Activated CD8-positive, alpha-beta memory T cell treated with anti-CD3 and anti-CD28 coated beads, Interleukin-2, amount 50 U/mL, for 4 hours (primary cell): ENCODE measurements at places on chromosomes 2 and 18.

- no peak for DNase-seq
These were observed 64.3 kb upstream of the FZD7 start for GRCh38 chr2:201969241-201969937.

DNA sequence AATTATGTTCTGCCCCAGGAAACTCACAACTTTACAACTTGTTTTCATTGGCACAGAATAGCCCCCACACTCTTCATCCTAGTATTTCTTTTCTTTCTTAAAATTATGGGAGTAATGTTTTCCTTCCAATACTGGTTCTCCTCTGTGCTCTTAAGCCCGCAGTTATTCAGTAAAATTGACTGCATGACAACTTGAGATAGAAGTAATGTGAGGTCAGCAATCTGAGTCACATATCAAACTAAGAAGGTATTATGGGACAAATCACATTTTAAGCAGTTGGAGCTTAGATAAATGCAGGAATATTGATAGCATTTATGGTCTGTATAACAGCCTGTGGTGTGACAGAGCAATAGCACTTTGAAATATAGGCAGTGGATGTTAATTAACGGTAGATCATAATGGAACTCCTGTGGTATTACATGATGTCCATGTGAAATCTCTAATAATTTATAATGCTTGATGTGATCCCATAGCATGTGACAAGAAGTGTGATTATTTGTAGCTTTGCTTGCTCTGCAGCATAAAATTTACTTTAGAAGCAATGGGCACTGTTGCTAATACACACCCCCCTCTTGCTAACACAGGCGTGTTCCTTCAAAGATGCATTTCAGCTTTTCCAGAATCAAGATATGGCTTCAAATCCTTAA lies 351.4 kb upstream of the CDH20 start:
- no peak for DNase-seq

- no peak for DNase-seq
These were observed 10.5 kb downstream of the GLI2 start for GRCh38 chr2:120746144-120746543.

DNA sequence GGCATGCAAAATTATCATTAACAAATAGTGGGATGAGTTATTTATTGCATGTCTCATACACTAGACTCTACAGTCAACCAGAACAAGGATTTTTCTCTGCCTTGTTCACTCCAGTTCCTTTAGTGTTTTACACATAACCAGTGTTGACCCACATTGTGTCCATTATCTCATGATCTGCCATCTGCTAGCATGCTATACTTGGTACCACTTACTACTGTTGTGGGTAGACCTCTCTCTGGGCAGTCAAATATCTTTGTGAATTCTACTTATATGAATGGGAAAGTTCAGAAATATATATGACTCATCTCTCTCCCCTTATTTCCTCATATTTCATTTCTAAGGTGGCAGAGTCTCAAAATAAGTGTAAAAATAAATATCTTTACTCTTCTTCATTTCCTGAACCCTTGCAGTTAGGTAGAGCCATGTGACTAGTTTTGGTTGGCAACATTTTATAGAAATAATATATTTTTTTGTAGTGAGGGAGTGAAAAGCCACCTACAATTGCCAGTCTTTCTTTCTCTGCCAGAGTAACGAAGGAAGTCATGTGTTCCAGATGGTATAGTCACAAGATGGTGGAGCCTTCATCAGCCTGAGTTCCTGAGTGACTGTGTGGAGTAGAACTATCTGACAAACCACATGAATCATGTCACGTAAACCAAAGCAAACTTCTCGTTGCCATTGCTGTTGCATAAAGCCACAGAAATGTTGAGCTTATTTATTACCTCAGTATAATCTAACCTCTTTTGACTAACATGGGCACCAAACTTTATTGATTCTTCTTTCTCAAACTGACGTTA lies 704.0 kb downstream of the RNF144A start:
- no peak for DNase-seq

GRCh38 chr2:171491292-171491691 lies 31.0 kb upstream of the CYBRD1 start:
- no peak for DNase-seq

DNA sequence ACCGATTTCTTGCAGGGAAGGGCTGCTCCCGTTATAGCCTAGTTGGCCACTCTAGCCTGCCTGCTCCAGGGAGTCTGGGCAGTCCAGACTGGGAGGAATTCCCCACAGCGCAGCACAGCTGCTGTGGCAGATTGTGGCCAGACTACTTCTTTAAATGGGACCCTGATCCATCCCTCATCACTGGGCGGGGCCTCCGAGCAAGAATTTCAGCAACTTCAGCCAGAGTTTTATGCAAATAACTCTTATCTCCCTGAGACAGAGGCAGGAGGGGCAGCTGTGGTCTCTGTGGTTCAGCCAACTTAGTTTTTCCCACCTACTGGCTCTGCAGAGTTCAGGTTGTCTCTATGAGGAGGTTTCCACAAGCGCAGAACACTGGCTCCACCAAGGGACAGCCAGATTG lies 1583.2 kb downstream of the SUCLG1 start:
- no peak for DNase-seq

GRCh38 chr2:108418416-108418815 lies 30.6 kb upstream of the GCC2 start:
- no peak for DNase-seq

DNA sequence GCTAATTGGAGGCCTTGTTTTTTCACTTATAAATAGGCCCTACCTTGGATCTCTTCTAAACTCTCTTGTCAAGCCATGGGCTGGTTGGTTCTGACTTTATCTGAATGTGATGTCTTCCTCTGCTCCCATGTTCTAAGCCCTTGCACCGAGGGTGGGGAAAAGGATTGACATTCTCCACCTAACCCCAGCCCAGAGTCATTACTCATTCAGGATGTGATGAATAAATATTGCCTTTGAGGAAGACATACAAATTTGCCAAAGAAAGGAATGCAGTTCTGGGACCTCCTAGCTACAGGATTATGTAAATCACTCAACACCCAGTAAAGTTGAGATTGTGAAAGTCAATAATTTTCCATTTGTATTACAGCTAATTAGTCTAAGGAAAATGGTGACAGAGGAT lies 142.1 kb upstream of the LYPD6 start:
- no peak for DNase-seq

DNA sequence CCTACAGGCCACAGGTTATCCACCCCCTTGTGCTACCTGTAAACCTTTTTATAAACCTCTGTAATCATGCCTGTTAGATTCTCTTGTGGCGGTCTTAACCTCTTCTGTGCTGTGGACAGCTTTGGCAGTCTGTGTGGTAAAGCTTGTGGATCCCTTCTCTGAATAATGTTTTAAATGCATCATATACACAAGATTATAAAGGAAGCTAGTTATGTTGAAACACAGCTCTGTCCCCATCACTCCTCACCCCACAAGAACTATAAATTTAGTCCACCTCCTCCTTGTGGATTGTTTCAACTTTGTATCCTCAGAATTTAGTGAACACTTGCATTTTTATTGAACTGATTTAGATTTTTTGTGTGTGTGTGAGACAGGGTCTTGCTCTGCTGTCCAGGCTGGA lies 107.7 kb downstream of the ICA1L start:
- DNase-seq, result no peak

- DNase-seq, result no peak
These were observed 140.2 kb downstream of the XIRP2 start for GRCh38 chr2:167028503-167028902.

DNA sequence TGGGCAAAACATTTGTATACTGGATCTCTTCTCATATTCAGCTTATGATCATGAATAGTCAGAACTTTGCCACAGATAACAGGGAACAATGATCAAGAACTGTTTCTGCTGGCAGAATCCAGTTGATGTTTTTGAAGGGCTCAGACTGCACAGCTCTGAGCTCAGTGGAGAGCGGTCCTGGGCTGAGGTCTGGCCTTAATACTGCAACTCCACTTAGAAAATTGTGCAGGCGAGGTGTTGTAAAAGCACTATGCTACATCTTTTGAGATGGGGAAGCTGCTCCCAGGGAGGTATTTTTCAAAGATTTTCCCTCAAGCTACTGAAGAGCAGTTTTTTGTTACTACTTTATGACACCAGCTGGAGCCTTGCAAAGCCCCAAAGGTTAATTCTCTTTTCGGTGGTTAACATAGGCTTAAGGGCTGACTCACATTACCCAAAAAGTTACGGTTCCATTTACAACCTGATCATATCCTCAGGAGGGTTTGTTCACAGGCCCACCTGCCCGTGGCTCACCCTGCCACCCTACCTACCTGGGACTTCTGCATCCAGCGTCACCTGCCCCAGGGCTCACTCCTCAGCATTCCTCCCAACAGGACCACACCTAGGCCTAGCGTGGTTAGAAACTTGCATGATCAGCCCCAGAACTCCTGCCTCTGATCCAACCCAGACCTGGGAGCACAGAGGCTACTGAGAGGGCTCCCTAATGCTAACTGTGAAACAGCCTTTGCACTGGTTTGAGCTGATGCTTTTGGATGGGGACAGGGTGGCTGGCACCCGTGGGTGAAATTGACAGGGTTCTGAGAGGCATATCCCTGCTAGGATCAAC lies 114.4 kb downstream of the NCK2 start:
- DNase-seq, result peak; percentile 49

GRCh38 chr2:210170196-210170445 lies 1.1 kb downstream of the KANSL1L start:
- no peak for DNase-seq

GRCh38 chr2:25790074-25790790 lies 88.1 kb downstream of the ASXL2 start:
- DNase-seq, result no peak

GRCh38 chr2:38095996-38096861 lies 20.3 kb upstream of the CYP1B1 start:
- DNase-seq, result no peak

- no peak for DNase-seq
These were observed 652.1 kb upstream of the ZNF804A start for GRCh38 chr2:183946193-183946592.

- DNase-seq, result no peak
These were observed 1845.6 kb upstream of the PIK3C3 start for GRCh38 chr18:40109252-40110049.

GRCh38 chr18:7856733-7857132 lies 289.6 kb downstream of the PTPRM start:
- no peak for DNase-seq

- DNase-seq, result no peak
These were observed 266.8 kb downstream of the CELF4 start for GRCh38 chr18:37298816-37299215.

- DNase-seq, result no peak
These were observed 132.2 kb downstream of the ANTXR1 start for GRCh38 chr2:69145204-69145603.

- no peak for DNase-seq
These were observed 78.7 kb upstream of the PNPT1 start for GRCh38 chr2:55772109-55772980.

DNA sequence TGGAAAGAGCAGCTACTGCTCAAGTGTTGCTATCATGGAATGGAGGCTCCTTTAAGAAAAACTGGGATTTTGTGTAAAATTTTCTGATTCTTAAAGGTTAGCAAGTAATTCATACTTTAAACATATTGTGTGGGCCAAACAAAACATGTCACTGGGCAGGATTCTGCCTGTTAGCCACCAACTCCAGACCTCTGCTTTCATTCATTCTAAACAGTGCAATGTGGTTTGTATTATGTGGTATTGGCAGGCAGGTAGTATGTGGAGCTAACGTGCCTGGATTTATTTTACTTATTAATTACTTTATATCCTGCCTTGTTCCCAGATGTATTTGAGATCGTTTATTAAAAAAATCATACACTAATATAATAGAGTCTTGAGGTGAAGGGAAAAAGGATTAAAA lies 1521.3 kb upstream of the ACVR2A start:
- no peak for DNase-seq

DNA sequence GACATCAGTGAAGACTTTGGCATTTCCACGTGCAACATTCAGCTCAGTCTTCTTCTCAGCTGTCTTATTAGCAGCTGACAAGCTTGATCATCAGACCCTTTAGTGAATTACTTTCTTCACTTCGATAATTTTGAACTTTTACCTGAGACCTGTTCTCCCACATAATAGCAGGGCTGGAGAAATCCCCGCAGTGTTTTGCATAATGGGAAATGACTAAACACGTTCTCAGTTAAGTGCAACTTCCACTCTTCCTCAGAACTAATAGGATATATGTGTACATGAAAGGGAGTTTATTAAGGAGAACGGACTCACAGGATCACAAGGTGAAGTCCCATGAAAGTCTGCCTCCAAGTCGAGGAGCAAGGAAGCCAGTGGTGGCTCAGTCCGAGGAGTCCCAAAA lies 28.8 kb upstream of the MBP start:
- DNase-seq, result no peak

DNA sequence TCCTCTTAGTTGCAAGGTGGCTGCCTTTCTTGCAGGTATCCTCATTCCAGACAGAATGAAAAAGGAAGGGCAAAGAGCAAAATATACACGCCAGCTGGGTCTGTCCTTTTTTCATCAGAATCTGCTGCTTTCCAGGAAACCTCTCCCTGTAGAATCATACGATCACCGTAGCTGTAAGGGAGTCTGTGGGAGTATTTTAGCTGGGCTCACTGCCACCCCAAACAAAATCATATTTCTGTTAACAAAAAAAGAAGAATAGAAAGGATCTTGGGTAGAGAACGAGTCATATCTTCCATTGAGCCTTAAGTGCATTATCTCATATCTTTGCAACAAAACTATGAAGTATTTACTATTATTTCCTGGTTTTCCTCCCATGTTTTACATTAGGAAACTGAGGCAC lies 15.0 kb upstream of the TANC1 start:
- no peak for DNase-seq

DNA sequence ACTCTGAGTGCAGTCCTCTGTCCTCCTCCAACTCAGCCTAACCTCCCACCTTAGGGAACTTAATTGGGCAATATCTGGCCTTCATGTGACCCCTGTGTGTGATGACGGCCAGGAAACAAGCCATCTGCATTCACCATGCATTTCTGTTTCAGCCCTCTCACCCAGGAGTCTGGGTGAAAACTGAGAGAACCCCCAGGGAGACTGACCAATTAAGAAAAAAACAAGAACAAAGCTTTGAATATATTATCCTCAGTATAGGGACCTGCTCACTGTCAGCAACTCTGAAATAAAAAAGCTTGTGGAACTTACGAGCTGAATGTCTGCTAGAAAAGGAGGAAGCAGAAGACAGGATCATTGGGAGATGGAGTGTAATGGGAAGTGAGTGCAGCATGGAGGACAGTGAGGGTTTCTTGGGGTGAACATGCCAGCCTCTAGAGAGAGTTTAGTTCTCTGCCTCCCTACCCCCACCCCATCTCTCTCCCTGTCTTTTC lies 9.5 kb downstream of the MAPRE2 start:
- no peak for DNase-seq

GRCh38 chr2:72145289-72145657 lies 2.4 kb downstream of the CYP26B1 start:
- DNase-seq, result peak; percentile 12

GRCh38 chr2:70305531-70305930 lies 3.7 kb upstream of the FAM136A start:
- no peak for DNase-seq

DNA sequence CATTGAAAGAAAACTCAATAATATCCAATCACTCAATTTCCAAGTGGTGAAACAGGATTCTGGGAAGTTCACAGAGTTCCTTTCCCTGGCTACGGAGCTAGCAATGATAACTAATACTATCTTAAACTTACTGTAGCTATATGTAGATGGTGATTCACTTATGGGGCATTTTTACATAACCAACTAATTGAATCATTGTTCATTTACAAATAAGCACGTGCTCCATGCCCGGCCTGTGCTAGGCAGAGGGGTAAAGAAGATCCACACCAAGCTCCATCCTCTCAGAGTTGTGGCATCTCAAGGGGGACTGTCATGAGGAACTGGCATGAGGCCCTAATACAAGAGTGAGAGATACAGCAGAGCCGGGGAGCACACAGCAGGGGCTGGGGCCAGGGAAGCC lies 176.3 kb downstream of the ANKRD30B start:
- DNase-seq, result no peak
